K562 (cell line): ENCODE measurements at places on chromosomes 1 and 21. TPM values are rescaled to one million over a fixed set of nuclear protein-coding genes. Genes with fewer than 3 reads are reported as not detected.

DNA sequence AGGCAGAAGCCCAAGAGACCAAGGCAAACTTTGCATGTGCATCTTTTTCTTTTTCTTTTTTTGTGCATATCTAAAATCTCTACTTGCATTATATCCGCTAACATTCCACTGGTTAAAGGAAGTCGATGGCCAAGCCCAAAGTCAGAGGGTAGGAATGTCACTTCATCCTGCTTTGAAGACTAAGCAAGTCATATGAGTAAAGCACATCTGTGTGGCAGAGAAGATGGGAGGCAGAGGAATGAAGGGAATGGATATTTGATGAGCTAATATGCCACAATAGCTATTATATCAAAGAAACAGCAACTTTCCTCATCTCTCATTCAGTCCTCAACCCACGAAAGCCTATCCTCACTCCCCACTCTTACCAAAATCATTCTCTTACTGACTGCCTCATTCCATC lies 59.3 kb downstream of the RNF220 start:
- H3K27me3 ChIP-seq = peaks cover 27% of the 10 kb centered on the region
- no peaks in the 10 kb centered on the region for H3K36me3 ChIP-seq
- no peaks in the 10 kb centered on the region for H3K4me1 ChIP-seq

- H3K27me3 ChIP-seq = no peaks in the 10 kb centered on the region
- H3K4me1 ChIP-seq = no peaks in the 10 kb centered on the region
- H3K27ac ChIP-seq = no peak overlapping the region
- H3K4me3 ChIP-seq = no peak overlapping the region
Measured at GRCh38 chr1:2941040-2941439, 80.2 kb upstream of the ACTRT2 start.

- no peaks in the 10 kb centered on the region for H3K36me3 ChIP-seq
- H3K4me1 ChIP-seq = no peaks in the 10 kb centered on the region
- no peak overlapping the region for H3K4me3 ChIP-seq
Measured at GRCh38 chr1:115958866-115959265, 17.4 kb upstream of the SLC22A15 start.

GRCh38 chr1:201475130-201475529 lies 6.1 kb upstream of the PHLDA3 start:
- peaks cover 7% of the 10 kb centered on the region for H3K4me1 ChIP-seq
- no peak overlapping the region for H3K27ac ChIP-seq

DNA sequence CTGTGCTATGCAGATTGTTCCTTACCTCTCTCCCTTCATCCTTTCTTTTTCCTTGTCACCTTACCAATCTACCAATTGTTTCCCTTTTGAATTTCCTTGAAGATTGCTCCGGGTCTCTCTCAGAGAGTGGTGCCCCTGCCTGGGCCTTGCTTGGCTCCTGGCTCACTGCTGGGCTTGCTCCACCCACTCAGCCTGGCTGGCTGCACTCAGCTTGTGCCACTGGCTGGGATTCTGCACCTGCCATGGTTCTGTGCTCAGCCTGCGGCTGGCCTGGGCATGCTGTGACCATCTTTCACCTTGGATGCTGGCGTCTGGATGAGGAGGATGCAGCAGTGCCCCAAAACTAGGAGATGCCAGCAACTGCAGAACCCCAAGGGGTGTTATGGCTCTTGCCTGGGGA lies 463.9 kb upstream of the CXADR start:
- no peak overlapping the region for H3K4me3 ChIP-seq
- no peaks in the 10 kb centered on the region for H3K27me3 ChIP-seq
- no peak for DNase-seq
- no peaks in the 10 kb centered on the region for H3K36me3 ChIP-seq
- no peaks in the 10 kb centered on the region for H3K4me1 ChIP-seq

DNA sequence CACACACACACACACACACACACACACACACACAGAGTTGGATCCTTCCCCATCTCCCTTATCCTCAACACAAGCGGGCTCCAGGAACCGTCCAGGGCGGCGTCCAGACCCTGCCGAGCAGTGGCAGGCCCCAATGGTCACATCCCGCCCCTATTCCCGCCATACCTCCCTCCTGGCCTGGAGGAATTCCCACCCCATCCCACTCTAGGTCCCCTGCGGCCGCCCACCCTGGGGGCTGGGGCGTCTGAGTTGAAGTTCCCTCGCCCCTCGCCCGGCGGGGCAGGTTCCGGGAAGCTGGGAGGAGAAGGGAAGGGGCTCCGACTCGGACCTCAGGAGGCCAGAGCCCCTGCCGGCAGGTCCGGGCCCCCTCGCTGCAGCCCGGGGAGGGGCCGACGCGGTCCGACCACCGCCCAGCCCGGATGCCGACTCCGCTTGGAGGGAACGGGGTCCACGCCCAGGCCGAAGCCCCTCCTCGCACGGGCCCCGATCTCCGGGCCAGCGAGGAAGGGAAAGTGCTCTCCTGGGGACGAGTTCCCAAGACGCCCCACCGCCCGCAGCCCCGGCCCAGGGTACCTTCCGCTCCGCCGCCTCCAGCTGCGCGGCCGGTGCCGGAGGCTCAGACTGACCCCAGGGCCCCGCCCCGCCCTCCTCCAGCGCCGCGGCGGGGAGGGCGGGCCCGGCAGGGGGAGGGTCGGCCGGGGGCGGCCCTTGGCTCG lies at the start of gene RHOC:
TSS of gene RHOC (minus strand) at position 623 of the 716 bp plus-strand sequence. CDS start 3,328 bp downstream, outside the sequence.
- no peaks in the 10 kb centered on the region for H3K27me3 ChIP-seq
- H3K36me3 ChIP-seq = peaks cover 31% of the 10 kb centered on the region
- DNase-seq = peak; percentile 87
- peak within 1 kb of the TSS; percentile 94 for H3K4me3 ChIP-seq
- H3K4me1 ChIP-seq = peaks cover 47% of the 10 kb centered on the region

GRCh38 chr1:55716151-55716550 lies 501.0 kb upstream of the USP24 start:
- no peak overlapping the region for H3K4me3 ChIP-seq
- H3K27me3 ChIP-seq = no peaks in the 10 kb centered on the region
- no peaks in the 10 kb centered on the region for H3K36me3 ChIP-seq
- H3K4me1 ChIP-seq = no peaks in the 10 kb centered on the region

GRCh38 chr1:24362982-24363614 lies 43.9 kb downstream of the GRHL3 start:
- DNase-seq = no peak
- H3K27me3 ChIP-seq = peaks cover 71% of the 10 kb centered on the region
- H3K4me1 ChIP-seq = no peaks in the 10 kb centered on the region
- H3K4me3 ChIP-seq = no peak overlapping the region
- no peak overlapping the region for H3K27ac ChIP-seq

DNA sequence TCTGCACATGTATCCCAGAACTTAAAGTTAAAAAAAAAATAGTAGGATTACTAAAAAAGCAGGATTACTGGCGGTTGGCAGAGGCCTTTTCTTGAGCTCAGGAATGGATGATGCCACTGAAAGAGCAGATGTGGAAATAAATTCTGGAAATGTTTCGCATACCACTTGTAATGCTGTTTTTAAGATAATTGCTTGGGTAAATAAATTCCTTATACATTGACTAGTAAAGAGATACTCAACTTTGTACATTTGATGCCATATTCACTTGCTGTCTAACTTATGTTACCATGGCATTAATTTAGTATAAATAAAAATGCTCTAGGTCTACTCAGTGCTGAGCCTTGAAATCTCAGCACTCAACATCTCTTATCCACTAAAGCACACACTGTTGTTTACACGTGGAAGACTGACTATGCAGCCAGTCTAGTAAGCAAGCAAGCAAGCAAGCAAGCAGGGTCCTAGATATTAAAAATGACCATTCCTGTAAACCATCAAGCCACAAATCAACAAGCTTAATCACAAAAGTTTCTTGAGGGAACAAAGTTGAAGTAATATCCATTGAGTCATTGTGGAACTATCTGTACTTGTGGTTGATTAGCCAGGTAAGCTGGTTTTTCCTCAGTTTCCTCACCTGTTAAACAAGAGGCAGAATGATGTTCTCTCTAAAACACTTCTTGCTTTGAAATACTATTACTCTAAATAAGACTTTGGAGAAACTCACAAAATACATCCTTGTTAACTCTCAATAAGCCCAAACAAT lies 1.7 kb upstream of the RASAL2 start:
- peaks cover 4% of the 10 kb centered on the region; the same call in 2 of the 3 replicates for H3K4me1 ChIP-seq
- H3K27ac ChIP-seq = no peak overlapping the region
- no peak for DNase-seq
- no peaks in the 10 kb centered on the region for H3K36me3 ChIP-seq
- H3K4me3 ChIP-seq = no peak overlapping the region

GRCh38 chr1:101219924-101220870 lies 16.6 kb upstream of the S1PR1 start:
- H3K4me3 ChIP-seq = no peak overlapping the region
- no peaks in the 10 kb centered on the region for H3K36me3 ChIP-seq

DNA sequence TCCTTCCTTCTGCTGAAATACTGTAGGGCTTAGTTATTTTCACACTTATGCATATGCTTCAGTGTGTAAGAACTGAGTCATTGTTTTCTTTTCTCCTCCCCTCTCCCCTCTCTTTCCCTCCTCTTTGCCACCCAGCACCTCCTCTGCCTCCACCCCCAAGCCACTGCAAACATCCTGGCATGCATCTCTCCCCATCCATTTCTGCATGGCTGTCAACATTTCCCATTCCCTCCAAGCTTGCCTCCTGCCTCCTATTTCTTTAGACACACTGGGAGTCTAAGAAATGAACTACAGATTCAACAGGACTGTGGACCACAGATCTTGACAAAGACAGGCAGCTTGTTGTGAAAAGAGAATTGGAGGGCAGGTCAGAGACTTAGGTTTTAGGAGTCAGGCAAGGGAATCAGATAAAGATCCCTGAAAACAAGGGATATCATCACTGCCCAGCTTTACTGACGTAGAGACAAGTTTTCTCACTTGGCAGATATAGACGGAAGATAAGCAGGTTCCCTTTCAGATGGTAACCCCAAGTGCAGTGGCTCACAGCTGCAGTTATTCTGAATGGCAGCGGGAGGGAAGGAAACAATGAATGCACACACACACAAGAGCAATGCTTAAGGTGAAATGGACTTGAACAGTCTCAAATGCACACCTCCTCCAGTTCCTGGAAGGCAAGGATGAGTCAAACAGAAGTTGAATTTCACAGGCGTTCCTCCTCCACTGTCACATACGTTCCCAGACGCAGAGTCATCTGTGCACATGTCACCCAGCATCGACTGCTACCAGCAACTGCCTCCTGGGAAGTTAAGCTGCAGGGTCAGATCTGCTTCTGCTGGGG lies 56.1 kb downstream of the HIVEP3 start:
- peaks cover 48% of the 10 kb centered on the region for H3K27me3 ChIP-seq
- no peaks in the 10 kb centered on the region for H3K4me1 ChIP-seq
- H3K36me3 ChIP-seq = no peaks in the 10 kb centered on the region

GRCh38 chr1:23383577-23384311 lies 14.1 kb upstream of the ZNF436 start:
- H3K36me3 ChIP-seq = no peaks in the 10 kb centered on the region
- no peak overlapping the region for H3K4me3 ChIP-seq
- H3K27me3 ChIP-seq = no peaks in the 10 kb centered on the region
- H3K4me1 ChIP-seq = peaks cover 38% of the 10 kb centered on the region

DNA sequence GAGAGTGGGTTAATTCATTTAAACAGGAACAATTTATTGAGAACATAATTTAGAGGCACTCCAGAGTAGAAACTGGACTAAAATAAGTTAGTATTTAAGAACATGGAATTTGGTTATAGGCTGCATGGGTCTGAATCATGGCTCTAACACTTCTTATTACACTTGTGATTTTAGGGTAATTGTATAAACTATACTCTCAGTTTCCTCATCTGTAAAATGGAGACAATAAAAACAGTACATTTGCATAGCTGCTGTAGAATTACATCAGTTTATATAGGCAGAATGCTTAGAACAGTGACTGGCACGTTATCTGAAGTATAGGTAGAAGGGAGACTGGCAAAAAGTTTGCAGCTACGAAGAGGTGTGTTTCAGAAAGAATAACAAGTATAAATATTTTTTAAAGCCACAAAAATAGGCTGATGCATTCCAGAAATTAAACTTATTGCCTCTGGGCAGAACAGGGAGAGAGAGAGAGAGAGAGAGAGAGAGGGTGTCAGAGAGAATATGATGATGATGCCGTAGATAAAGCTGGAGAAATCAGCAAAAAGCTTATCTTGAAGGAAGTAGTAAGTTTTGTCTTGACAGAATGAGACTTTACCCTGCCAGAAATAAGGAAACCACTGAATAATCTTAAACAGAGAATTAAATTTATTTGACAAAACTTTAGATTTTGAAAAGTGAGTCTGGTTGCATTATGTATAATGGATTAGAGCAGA lies 8.1 kb upstream of the OR6K3 start:
- no peaks in the 10 kb centered on the region for H3K36me3 ChIP-seq
- H3K4me1 ChIP-seq = peaks cover 33% of the 10 kb centered on the region; the same call in 2 of the 3 replicates
- no peak overlapping the region for H3K4me3 ChIP-seq
- DNase-seq = no peak

DNA sequence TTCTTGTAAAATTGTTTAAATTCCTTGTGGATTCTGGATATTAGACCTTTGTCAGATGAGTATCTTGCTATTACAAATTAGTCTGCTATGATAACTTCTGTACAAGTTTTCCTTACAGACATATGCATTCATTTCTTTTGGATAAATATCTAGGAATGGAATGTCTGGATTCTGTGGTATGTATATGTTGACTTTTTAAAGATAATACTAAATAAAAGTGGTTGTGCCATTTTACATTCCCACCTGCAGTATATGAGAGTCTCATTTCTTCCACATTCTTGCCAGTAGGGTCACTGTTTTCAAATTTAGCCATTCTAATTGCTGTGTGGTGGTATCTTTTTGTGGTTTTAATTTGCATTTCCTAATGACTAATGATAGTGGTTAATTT lies 53.9 kb downstream of the SYDE2 start:
- no peak overlapping the region for H3K27ac ChIP-seq
- no peaks in the 10 kb centered on the region for H3K4me1 ChIP-seq
- H3K4me3 ChIP-seq = no peak overlapping the region
- H3K27me3 ChIP-seq = no peaks in the 10 kb centered on the region; the same call in 2 of the 3 replicates
- H3K36me3 ChIP-seq = no peaks in the 10 kb centered on the region

DNA sequence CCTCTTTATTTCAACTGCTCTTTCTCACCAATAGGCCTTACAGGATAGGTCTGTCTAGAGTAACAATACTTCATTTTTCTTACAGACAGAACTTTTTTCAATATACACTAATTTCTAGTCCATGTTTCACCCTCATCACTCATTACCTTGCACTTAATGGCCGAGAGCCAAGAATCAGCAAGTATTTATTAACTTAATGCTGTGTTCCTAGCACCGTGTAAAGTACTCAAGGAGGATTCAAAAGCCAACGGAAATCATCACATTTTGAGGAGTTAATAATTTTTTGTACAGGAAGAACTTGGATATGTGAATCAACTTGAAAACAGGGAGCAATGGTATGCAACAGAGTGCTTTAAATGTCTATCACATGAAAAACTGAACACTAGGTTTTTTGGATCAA lies 102.0 kb downstream of the PTPN14 start:
- H3K4me3 ChIP-seq = no peak overlapping the region
- H3K27me3 ChIP-seq = no peaks in the 10 kb centered on the region; the same call in 1 of the 3 replicates
- no peaks in the 10 kb centered on the region for H3K36me3 ChIP-seq
- H3K4me1 ChIP-seq = no peaks in the 10 kb centered on the region
- H3K27ac ChIP-seq = no peak overlapping the region
- no peak for DNase-seq

The PTGFR gene
- 0.04 TPM in 1 of 2 replicates, not detected in the other for total RNA-seq

The TCEA3 gene
- 0.49 and 0.55 TPM in 2 replicates for total RNA-seq

The SUSD4 gene
- 0.09 TPM in 1 of 2 replicates, not detected in the other for total RNA-seq

The DRAXIN gene
- total RNA-seq = not detected in 2 replicates

The NUP210L gene
- not detected in 2 replicates for total RNA-seq

The C8A gene
- 0.09 TPM in 1 of 2 replicates, not detected in the other for total RNA-seq

The ADSS2 gene
- 50.1 and 52.0 TPM in 2 replicates for total RNA-seq

The PTPRF gene
- 3.3 and 4.2 TPM in 2 replicates for total RNA-seq

The KRTAP13-2 gene
- total RNA-seq = not detected in 2 replicates

The STX12 gene
- total RNA-seq = 23.1 and 23.8 TPM in 2 replicates
